ENCODE measurements at places on chromosomes 4 and X.

DNA sequence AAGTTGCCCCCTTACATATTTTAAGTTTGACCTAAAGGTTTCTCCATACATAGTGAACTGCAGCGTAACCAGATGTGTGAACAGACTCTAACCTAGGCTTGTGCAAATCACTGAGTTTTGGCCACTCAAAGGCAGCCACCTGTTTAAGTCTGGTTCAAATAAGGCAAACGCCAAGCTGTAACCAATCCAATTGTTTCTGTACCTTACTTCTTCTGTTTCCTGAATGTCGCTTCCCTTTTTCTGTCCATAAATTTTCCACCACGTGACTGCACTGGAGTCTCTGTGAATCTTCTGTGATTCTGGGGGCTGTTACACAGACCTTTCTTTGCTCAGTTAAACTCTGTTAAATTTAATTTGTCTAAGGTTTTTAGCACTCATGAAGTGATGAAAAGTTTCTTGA is 618.8 kb downstream of the GLUD2 start:
- DNase-seq = no peak

- DNase-seq = no peak
Observed at GRCh38 chr4:103429283-103429682, 231.1 kb upstream of the CENPE start.

DNA sequence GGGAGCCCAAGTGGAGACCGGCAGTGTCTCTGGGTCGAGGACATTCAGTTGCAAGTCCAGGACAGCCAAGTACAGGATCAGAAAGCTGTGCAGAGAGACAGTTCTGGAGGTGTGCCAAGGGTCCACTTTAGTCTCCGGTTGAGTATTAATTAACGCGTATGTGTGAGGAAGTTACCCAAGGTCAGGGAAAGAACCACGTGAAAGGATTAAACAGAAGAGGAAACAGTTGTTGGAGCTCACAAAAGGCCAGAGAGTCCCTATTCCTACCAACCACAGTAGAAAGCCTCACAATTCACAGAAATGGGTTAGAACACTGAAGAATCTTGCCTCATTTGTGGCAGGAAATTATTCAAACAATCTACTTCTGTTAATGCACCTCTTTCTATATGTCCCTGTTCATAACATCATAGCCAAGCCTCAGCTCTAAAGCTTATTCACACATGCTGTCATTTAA is 17.9 kb upstream of the NSUN7 start:
- DNase-seq = no peak

DNA sequence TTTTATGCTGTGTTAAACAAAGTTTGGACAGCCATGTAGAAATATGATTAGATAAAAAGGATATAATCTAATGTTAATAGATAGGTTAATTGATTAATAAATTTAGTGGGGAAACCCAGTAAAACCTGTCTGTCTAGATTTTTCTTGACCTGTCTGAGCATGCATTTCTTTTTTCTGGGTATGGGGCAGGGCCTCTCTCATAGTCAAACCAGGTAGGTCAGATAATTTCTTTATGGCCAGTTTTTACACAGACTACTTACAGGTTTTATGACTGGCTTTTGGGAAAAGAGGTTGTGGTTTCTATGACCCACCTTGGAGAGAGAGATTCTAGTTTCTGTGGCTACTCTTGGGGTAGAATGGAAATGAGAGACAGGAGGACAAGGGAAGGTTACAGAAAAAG is 135.6 kb upstream of the EPHA5 start:
- no peak for DNase-seq

- DNase-seq = no peak
Observed at GRCh38 chrX:42530027-42530426, 247.9 kb downstream of the PPP1R2C start.

- DNase-seq = no peak
Observed at GRCh38 chr4:113273721-113274220, 224.3 kb downstream of the ANK2 start.

GRCh38 chr4:154292589-154292988 is 199.0 kb downstream of the DCHS2 start:
- no peak for DNase-seq

DNA sequence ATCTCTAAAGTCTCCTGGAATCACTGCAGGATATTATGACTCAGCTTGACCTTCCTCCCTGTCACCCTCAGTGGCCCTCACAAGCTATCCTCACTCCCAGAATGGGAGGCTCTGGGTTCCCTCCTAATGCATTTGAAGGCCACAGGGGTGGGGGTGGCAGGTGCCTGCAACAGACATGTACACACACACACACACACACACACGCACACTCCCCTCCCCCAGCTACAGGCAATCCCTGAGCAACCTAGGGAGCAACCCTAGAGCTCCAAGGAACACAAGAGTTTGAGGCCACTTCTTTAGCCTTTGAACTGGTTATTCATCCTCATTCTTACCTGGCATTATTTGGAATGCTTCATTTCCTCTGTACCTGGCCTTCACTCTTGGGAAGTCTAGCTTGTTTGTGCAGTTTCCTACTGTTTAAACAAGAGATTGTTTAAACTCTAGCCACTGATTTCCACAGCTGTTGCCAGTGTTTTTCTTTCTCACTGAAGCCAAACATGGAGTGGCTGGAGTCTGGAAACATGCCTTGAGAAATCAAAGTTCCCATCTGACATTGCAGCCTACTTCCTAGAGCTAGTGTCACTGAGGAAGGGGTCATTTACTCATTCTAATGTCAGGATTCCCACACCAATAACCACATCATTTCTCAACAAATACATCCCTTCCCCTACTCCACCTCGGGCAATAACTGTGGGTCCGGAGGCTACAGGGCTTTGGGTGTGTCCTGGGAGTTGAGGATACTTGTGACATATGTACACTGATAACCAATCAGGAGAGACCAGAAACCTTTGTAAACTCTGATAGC is 37.7 kb downstream of the MAOA start:
- DNase-seq = no peak

GRCh38 chrX:22666441-22666840 is 333.3 kb upstream of the DDX53 start:
- no peak for DNase-seq

DNA sequence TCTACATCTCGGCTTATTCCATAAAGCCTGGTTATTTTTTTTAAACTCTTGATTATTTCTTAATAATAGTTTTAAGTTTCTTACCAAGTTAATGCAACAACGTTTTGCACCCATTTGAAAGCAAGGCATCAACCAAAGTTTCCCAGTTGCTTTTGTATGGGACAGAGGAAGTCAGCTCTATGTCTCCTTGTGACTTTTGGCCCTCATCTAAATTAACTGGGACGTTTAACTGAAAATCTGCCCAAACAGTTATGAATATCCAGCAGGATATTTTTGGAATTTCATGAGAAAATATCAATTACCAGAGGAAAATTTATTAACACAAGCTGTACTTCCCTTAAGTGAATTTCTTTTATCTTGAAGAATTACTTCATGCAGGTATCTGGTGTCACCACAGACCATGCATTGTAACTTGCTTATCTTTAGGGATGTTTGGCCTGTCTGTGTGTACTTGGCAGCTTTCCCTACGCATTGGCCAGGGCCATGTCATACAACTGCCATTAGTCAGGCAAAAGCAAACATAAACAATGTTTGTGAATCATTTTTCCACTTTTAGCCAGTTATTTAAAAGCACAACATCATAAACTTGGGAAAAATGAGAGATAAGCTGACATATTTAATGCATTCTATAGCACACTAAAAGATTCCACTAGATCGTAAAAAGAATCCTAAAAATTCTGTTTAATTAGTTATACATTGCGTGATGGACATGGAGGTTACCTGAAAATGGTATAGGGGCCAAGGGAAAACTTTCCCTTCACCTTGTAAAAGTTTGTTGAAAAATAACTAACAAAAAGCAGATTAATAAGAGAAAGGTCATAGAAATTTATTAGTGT is 101.4 kb upstream of the PDE5A start:
- no peak for DNase-seq

DNA sequence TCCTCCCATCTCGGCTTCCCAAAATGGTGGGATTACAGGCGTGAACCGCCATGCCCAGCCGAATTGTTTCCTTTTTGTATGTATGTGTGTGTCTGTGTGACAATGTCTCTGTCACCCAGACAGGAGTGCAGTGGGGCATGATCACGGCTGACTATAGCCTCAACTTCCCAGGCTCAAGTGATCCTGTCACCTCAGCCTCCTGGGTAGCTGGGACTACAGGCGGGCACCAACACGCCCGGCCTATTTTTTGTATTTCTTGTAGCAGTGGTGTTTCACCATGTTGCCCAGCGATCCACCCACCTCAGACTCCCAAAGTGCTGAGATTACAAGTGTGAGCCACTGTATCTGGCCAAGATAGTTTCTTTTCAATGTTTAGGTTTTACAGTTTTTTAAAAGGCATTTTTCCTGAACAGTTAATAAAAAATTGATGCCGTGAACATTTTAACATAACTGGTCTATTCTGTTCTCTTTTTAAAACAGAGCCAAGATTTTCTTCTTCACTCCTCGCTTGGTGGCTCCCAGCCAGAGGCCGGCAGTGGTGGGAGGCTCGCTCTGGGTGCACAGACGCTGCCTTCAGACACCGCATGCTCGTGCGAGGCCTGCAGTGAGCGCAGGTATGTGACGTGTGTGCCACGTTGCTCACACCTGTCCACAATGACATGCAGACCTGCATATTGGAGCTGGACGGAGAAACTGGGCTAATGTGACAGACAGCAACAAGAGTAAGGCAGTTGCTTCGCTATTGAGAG is 88.5 kb downstream of the FAM193A start:
- no peak for DNase-seq

DNA sequence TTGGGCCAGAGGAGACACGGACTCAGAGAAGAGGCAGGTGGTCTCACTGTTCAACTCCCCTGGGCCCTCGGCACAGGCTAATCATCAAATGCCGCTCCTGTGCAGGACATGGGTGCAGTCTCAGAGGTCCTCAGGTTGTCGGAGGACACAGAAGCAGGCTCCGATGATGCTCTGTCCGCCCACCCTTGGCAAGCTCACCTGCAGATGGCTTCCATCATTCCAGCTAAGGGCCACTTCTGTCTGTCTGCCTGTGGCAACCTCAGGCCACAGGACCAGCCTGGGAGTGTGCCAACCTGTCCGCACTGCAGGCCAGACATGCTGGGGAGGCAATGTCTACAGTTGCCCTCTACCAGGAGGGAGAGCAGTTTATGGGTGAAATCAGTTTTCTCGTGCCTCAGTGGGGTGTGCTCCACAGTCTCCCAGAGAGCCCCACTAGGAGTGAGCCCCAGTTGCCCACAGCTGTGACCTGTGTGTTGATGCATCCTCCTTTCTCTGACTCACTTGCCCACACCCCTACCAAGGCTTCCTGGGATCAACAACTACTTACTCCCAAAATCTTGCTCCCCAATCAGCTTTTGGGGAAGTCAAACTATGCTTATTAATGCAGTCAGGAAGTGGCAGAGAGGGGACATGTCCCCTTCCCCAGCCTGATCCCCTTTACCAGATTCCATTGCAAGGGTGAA is 55.9 kb downstream of the HTRA3 start:
- DNase-seq = no peak

GRCh38 chrX:10821293-10821692 is 200.9 kb upstream of the MID1 start:
- no peak for DNase-seq

DNA sequence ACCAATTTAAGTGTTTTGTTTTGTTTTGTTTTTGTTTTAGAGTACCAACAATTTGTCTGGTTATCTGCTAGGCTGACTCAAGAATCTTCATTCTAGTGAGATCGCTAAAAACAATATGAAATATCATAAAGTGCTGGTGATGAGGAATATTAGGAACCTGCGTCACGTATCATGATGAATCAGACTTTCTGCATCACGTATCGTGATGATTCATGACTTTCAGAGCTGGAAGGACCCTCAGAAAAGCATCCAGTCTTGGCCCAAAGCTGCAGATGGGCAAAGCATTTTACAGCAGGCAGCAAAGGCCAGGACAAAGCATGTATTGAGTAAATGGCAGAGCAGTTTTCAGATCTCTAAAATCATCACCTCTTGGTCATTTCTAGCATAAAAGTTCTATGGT is 278.0 kb upstream of the BOD1L1 start:
- DNase-seq = no peak

DNA sequence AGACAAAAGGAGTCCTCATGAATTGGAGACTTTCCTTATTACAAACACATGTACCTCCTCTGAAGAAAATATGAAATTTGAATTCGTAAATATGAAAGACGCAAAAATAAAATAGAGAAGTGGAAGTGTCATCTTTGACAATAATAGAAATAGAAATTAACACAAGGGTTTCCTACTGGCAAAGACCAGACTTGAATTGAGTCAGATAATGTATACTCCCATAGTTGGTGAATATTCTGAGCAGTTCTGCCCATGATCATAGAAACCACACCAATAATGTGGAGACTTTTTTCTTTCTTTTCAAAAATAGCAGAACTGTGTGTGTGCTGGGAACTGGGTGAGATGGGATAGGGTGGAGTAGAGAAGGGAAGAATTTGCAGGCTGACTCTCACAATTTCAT is 277.7 kb upstream of the TET2 start:
- DNase-seq = no peak

DNA sequence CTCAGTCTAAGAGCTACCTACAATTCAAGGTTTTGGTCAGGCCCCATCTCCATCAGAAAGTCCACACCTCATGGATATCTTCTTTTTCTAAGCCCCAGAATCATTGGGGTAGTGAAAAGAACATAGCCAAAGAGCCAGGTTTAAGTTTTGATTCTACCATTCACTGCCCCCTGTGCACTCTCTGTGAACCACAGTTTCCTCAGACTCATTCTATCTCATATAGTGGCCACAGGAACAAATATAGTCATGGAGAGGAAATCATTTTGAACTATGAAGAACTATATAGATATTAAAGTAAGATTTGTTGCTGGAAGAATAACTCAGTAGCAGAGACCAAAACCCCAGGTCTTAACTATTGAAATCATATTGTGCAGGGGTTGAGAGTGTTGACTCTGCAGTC is 3.3 kb downstream of the SYTL5 start:
- no peak for DNase-seq

- no peak for DNase-seq
Observed at GRCh38 chr4:38565271-38566199, 98.5 kb upstream of the KLF3 start.

GRCh38 chrX:104568304-104568915 is 2.4 kb downstream of the IL1RAPL2 start:
- DNase-seq = no peak

DNA sequence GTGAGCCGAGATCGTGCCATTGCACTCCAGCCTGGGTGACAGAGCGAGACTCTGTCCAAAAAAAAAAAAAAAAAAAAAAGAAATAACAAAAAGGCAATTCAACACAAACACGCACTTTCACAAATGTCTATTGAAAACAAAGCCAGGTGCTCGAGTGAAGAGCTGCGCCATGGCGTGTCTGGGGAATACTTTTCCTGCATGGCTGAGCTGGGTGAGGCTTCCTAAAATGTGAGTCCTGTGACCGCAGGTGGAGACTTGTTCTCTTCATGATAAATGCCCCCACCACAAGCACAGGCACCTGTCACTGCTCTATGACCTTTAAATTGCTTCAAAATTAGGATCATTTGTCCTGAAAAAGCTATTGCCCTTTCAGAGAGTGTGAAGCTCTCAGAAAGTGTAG is 4.0 kb upstream of the ABLIM2 start:
- DNase-seq = no peak

DNA sequence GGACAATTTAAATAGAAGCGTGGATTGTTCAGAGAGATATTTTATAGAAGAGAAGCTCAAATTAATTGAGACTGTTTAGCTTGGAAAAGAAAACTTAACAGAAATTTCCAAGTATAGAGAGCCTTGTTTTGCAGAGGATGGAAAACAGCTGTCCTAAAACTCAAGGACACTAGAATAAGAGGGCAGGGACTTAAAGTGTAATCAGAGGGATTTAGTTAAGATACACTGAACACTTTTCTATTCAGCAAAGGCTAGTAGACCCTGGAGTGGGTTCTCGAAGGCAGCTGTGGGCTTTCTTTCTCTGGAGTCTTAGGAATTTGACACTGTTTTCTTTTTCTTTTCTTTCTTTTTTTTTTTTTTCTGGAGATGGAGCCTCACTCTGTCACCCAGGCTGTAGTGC is 92.7 kb upstream of the ARX start:
- DNase-seq = no peak
